ENCODE measurements at places on chromosomes 7 and 10.
A peak's percentile ranks its signal among the peaks of the same experiment; 100 is the strongest.

DNA sequence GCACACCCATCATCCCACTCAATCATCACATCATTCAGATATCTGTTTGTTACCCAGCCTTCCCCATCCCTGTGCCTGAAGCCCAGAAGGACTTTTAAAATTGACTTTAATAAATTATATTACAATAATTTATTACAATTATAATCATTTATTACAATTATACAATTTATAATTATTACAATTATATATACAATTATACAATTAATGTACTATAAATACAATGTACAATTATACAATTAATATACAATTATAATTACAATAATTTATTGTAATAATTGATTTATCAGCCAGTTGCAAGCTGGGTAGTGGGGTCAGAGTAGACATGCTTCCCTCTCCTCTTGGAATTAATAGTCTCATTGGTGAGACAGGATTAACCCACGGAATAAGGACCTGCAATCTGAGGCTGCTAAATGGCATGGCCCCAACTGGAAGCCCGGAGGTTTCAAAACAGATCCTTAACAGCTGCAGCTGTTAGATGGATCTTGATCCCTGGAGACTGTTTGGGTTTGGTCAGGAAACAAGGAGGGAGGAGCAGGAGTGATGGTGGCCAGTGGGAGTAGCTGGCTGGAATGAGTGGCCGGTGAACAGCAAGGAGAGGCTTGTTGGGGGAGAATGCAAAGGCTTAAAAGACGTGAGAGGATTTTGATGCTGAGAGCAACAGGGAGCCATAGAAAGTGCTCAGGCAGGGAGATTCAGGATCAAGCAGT, 402.8 kb upstream of the PODXL start:
- no peak for DNase-seq

- no peak for DNase-seq
These were observed 4.8 kb downstream of the IDI1 start for GRCh38 chr10:1044146-1044545.

GRCh38 chr10:45471531-45472310, 97.7 kb downstream of the ALOX5 start:
- peak; percentile 70 for DNase-seq

DNA sequence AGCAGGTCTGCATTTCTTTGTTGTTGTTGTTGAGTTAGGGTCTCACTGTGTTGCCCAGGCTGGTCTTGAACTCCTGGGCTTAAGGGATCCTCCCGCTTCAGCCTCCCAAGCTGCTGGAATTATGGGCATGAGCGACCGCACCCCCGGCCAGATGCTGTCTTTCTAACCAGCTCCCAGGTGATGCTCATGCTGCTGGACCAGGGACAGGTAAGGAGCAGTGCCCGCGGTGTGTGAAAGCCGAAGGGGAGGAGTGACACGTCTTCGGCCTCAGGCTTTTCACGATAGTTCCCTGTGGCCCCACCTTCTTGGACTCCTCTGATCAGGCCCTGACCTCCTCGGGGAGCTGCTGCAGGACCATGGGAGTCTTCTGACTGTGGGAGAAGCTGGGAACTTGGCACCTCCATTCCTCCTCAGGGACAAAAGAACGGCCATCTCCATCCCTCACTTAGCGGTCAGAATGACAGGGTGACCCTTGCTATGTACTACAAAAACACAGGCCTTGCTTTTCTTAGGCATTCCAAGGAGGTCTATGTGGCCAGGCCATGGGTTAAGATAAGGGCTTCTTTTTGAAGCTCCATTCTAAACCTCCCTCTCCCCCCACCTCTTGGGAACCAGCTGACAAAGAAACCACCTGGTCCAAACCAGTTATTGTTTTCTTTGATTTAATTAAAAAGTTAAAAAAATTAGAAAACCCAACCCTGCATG, 5.5 kb downstream of the SFRP5 start:
- no peak for DNase-seq

GRCh38 chr10:89144836-89145235, 62.3 kb downstream of the CH25H start:
- DNase-seq: no peak

DNA sequence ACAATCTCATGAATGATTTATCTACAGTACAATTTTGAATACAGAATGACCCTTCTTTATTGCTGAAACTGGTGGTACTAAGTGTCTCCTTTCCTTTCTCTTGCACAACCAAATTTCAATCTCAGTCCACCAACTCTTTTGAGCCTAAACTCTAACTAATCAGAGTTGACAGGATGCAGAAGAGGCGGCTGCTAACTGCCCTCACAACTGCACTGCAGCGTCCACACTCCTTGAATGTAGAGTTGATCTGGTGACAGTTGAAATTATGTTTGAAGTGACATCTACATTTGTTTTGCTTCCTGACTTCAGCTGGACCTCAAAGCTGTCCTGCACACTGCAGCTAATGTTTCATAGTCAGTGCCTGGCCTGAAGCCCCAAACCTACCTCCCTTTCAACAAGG, 139.6 kb downstream of the ZMYND11 start:
- DNase-seq: no peak

DNA sequence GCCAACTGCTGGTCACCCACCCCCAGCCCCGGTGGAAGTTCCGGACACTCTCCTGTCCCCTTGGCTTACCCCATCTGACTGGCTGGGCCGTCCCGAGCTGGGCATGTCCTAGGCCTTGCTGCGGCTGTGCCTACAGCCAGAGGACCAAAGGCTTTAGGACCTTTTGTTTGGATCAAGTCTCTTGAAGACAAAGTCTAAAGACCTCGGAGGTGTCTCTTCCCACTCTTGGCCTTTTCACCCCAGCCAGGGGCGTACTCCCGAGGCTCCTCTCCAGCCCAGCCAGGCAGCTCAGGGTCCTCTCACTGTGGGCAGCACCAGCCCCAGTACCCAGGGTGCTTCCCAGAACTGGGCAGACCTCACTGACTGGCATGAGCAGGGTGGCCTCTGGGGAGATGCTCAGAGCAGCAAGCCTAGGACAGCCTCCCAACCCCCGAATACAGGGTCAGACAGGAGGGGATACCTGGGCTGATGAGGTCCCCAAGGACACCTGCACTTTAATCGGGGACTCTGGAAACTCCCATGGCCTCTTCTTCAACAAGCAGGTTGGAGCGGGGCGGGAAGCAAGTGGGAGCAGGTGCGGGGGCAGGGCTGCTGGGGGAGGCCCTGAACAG, 2.7 kb upstream of the PWWP2B start:
- no peak for DNase-seq

- no peak for DNase-seq
These were observed 232.1 kb downstream of the FZD1 start for GRCh38 chr7:91496251-91496820.

- no peak for DNase-seq
These were observed 35.4 kb downstream of the GAD2 start for GRCh38 chr10:26251925-26252324.

GRCh38 chr7:120156476-120156875, 116.5 kb upstream of the KCND2 start:
- DNase-seq: no peak

- no peak for DNase-seq
These were observed 251.8 kb downstream of the MTERF1 start for GRCh38 chr7:91628742-91629141.

DNA sequence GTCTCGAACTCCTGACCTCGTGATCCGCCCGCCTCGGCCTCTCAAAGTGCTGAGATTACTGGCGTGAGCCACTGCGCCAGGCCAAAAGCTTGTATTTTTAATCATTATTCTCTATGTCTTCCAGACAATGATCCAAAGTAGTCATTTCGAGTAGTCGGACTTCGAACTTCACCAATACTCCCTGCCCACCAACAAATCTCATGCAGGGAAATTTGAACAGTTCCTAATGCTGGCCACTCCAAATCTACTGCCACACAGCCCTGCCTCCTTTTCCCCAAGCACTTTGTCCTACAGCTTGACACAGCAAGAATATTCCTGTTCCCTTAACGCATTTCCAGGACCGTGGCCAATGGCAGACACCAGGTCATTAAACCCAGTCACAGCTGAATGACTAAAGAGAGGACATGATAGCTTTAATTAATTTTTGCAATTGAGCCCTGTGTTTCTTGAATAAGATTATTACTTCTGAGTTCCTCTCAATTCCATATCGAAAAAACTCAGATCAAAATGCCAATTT, 142.3 kb upstream of the NRP1 start:
- no peak for DNase-seq

- no peak for DNase-seq
These were observed 20.8 kb downstream of the CYTH3 start for GRCh38 chr7:6251653-6252052.

DNA sequence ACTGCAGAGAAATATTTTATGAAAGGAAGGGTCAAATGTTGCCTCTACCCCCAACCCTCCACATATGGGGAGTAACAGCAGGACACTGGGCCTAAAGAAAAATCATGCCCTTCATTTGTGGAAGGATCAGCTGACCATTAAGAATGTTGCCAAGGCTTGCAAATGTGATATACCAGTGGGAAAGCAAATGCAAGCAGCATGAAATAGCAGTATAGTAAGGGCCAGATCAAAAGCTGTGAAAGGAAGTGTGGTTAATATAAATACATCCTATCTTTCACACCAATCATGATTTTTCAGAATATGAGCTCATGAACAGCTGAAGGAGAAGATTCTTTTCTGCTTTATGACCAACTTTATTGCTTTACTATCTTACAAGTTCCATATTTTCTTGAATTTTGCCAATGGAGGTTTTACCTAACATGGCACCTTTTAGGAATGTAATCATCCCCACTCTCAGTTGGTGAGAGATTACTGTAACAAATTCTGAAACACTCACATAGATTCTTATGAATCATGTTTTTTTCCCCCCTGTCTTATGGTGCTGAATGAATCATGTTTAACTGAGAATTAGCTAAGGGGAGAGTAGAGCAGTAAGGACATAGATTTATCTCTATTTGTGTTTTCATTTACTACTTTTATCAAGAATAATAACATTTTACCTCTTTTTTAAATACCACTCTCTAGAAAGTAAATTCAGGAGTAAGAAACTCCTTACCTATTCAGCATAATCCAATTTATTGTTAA, 12.1 kb upstream of the ATAD1 start:
- DNase-seq: no peak

DNA sequence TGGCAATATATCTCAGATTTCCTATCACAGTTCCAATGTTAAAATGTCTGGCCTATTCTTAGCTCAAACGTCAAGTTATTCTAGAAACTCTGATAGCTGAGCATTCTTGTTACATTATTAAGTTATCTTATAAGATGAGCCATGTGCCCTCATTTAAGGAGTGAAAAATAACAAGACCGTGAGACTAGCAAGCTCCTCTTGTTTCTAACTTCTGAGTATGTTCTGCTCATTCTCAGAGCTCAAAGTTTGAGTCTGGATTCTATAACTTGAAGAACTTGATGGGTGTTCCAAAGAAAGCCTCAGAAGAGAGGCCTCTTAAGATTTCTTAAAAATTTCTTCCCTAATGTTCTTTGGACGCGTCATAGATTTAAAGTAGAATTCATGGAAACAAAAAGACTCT, 215.2 kb downstream of the HTR7 start:
- no peak for DNase-seq

GRCh38 chr7:2681929-2682799, 5.8 kb upstream of the AMZ1 start:
- no peak for DNase-seq

DNA sequence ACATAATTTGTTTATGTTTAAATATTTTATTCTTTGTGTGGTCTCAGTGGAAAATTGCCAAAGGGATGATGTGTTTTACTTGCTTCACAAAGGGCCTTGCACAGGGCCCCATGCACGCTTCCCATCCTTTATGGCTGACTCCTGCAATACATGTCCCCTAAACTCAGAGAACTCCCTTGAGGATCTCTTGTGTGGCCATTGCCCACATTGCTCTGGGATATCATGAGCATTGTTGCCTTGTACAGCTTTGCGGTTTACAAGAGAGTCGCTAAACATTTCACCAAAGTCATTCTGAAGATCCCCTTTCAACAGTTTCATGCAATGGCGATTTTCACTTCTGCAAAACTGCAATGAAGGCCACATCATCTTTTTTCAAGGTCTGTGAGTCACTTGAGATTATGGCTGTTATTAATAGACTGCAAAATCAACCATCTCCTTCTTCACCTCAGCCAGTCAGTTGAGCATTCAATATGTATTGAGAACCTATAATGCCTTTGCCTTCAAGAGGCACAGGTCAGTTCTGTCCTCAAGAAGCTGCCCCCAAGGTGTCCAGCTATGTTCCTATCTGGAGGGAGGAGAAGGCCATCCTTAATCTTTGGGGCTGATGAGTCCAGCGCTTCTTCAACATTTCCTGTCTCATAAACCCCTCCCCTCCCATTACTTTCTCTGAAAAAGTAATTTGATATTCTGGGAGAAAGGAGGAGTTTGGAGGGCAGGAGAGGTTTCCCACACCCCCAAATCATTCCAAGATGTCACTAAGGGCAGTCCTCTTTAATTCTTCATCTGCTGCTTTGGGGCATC, 108.1 kb downstream of the CCDC71L start:
- DNase-seq: no peak

DNA sequence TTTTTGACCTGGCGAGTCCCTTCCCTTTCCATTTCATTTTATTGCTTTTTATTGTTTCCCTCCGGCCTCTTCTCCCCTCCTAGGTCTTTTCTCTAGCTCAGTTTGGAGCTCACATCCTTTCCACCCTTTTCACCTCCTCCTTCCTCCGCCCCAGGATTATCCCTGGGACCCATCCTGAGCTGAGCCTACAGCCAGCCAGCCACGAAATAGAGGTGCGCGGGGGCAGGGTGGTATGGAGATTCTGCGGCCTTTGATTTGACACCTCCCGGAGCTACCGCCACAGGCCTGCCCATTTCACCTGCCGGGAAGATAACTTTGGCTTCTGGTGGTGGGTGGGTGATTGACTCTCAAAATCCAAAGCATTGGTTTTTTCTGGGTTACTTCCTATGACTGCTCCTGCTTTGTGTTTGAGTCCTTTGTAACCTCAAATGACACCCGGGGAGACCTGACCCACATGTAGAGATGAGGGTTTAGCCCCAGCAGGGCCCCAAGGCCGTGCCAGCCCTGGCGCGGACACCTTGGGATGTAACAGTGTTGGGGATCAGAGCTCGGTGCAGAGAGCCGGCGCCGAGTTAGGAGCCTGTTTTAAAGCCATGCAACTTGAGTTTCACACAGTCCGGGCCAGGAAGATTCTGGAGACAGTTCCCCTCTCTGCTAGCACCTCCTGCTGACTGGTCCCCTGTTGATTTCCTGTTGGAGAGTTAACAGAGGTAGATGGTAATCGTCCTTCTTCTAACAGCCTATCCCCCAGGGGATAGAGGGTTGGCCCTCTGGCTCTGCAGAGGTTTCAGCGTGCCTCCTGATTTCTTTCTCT, 1.5 kb downstream of the DUSP5 start:
- no peak for DNase-seq

GRCh38 chr7:158410720-158411119, 176.9 kb downstream of the PTPRN2 start:
- DNase-seq: no peak

DNA sequence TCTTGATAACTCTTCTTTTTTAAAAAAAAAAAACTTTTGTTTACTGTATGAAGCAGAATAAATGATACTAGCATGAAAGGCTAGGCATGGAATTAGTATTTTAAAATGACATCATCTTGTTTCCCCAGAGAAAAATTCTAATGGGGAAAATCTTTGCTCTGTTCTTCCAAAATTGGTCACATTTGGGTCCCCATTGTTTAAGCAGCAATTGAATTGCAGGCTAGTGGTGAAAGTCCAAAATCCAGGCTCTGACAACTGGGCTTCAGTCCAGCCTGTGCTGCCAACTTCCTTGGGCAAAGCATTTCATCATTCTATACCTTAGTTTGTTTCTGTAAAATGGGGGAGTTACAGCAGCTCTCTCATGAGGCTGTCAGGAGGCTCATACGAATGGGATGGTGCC, 726.4 kb downstream of the KCNMA1 start:
- DNase-seq: no peak
